ENCODE measurements at places on chromosomes 4 and X.
A peak's percentile ranks its signal among the peaks of the same experiment; 100 is the strongest.

DNA sequence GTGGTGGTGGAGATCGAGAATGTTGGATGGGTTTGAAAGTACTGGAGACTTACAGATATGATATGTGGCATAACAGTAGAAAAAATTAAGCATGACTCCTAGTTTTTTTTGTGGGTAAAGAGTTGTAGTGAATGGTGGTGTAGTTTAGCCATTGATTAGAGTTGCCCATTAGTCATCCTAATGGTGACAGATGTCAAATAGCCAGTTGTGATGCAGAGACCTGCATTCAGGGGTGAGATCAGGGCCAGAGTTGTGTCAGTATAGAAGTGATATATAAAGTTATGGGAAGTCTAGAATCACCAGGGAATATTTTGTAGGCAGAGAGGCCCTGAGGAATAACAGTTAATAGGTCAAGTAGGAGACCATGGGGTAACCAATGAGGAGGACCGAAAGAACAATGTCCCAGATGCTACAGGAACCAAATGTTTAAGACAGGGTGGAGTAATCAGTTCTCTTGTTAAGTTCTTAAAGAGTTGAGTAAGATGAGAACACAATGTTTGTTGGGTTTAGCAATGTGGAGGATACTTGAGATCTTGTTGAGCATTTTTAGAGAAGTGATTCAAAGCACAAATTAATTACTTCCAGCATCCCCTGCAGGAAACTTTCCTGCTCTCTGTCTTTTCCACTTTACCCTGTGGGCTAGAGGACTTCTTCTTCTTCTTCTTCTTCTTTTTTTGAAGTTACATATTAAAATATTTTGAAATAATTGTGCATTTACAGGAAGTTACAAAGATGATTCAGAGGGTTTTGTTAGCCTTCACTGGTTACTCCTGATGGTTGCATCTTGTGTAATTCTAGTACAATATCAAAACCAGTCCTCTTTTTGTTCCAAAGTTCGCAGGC lies 13.3 kb downstream of the SGMS2 start:
- DNase-seq, result no peak

DNA sequence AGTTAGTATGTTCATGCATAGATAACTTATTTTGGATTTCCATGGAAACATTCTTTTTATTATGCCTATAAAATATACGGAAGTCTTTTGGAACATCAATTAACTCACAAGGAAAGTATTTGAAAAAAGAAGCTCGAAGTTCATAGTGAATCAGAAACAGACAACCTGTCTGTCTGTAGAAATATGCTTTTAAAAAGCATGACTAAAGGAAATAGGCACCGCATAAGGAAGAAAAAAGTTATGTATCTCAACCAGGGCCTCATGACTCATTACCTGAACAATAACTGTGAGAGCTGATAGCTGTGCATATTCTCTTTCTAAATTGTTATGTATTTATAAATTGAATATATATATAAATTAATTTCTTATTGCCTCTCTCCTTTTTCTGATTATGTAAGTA lies 324.1 kb downstream of the TLL1 start:
- DNase-seq, result no peak

DNA sequence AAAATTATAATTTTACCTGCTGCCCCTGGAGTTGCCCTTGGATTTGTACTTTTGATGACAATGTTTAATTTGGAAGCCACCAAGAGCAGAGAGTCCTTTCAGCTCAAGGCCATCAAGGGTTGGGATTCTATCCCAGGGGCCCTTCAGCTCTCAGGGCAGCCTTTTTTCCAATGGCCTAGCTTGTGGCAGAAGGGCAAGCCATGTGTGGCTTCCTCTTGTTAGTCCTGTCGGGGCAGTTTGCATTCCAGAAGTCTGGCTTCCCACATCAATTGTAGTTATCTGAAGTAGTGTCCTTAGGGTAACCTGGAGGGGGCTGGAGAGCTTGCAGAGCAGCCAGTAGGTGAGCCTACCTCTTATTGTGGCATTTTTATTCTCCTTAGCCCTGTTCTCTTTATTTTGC lies 569.4 kb downstream of the TRAM1L1 start:
- DNase-seq, result no peak

- DNase-seq, result no peak
These were observed 67.9 kb downstream of the NDST3 start for GRCh38 chr4:118102195-118102594.

- no peak for DNase-seq
These were observed 410.3 kb upstream of the RASGEF1B start for GRCh38 chr4:81881855-81882621.

DNA sequence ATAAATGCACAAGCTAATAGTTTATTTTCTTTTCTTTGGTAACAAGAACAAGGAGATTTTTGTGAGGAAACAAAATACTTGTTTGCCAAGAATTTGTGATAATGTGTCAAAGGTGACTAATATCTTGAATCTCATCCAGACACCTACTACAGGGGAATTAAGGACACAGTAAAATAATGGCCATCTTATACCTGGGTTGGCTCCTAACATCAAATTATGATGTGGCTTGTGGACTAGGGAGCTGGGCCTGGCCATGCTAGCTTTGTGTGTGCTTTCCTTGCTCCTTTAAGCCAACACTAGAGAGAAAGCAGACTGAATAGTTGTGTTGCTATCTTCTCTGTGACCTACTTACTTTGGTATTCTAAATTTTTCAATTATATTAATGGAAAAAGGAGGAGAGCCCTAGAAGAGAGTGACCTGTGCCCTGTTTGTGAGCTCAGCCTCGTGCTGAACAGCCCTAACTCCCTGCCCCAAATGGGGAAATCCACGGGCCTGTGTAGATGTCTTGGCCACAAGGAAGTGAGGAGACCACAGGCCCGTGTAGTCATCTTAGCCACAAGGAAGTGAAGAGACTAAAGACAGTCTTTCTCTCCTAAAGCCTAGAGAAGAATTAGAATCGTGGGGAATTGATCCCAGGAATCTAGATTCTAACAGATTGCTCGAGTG lies 23.3 kb downstream of the ARHGAP24 start:
- peak; percentile 74 for DNase-seq

GRCh38 chr4:127145006-127145540 lies 487.7 kb upstream of the INTU start:
- DNase-seq, result no peak

DNA sequence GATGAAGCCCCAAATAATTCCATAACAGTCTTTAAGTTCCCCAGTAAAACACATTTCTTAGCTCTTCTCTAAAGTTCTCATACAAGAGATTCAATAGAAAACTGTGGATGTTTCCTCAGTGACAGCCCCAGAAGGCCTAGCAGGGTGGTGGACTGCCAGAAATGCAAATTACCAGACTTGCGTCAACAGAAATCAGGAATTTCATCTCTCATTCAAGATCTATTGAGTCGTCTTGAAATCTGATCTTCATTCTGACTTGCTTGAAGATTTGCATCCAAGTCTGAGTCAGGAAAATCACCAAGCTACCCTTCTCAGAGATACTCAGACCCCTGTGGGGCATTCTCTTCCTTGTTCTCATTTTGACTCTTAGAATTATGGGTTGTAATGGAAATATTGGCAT lies 68.9 kb upstream of the NDP start:
- no peak for DNase-seq

- DNase-seq, result peak; percentile 51
These were observed 150.9 kb downstream of the SHROOM3 start for GRCh38 chr4:76585897-76586360.

DNA sequence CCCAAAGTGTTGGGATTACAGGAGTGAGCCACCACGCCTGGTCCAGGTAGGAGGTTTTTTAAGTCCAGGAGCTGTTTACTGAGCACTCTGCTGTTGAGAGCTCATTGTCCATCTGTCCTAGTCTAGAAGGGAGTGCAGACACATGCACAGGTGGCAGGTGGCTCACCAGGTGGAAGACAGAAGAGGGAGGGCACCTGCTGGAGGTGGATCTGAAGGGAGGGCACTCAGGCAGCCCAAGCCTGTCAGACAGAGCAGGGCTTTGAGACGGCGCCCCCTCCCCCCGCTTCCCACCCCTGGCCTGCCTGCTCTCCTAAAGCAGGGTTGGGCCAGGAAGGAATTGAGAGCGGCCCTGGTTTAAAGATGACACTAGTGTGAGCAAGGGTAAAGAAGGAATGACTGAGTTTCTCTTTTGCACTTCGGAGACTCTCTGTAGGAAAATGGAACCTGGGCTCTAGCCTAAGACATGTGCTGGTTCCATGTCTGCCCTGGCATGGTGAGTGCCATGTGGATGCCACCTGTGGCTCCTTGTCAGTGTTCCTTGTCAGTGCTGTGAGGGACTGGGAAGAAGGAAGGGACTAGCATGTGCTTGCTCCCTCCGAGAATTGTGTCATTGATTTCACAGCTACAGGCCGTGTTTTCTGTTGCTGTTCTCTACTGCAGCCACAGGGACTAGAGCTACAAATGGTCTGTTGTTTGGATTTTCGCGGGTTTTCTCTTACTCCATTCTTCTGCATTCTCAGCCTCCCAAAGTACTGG lies 108.6 kb downstream of the TNIP2 start:
- no peak for DNase-seq

DNA sequence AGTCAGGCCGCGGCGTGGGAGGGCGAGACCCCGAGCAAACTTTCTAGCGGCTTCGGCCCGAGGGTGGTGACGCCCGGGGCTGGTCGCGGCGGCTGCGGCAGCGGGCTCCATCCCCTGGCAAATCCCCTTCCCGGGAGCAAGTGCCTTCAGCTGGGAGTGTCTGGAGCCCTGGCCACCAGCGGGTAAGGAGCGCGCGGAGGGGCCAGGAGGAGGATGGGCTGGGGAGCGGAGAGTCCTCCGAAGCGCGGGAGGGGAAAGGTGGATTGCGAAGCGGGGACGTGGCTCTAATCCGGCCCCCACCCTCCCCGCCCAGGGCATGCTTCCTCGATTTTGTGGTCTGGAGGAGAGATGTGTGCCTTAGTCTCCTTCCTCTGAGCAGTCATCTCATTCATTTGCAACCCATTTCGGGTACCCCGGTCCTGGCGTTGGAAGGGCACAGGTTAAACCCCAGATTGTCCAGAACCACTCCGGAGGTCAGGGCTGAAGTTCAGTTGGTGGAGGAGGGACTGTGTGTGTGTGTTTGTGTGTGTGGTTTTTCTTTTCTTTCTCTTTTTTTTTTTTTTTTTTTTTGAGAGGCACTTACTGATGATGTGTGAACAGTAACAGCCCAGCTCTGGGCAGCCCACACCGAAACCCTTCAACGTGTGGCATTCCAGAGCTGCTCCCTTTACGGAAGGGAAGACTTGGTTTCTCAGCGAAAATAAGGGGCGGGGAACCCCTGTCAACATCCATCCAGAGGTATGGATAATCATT lies 516 bp downstream of the SGMS2 start:
- no peak for DNase-seq

GRCh38 chrX:111460607-111461006 lies 48.6 kb upstream of the DCX start:
- no peak for DNase-seq

DNA sequence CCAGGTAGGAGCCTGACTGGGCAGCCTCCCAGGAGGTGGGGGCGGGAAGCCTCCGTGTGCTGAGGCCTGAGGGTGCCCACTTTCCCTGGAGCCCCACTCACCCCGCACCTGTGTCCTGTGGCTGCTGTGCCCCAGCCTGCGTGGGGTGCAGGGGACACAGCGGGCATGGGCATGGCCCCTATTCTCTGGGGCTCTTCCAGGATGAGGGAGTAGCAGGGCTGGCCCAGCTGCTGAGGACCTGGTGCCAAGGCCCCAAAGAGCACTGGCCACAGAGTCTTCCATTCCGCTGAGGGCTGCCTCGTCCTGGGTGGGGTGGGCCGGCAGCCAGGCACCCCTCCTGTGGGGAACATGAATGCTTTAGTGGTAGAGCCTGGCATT lies 51.7 kb upstream of the SORCS2 start:
- DNase-seq, result no peak

DNA sequence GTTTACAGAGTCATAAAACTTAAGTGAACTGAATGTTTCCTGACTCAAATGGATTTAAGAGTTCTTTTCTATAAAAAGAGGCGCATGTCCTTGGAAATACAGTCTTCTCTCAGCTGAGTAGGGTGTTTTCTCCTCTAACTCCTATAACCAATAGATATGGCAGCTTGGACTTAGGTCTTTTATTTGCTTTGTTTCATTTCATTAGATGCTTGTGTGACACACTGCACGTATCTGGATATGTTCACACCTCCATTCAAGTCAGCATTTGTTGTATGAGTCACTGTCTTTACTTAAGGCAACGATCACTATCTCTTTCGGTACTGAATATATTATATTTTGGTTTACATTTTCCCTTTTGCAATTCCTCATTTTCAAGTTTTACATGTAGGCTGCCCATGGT lies 136.6 kb downstream of the ARSF start:
- no peak for DNase-seq

DNA sequence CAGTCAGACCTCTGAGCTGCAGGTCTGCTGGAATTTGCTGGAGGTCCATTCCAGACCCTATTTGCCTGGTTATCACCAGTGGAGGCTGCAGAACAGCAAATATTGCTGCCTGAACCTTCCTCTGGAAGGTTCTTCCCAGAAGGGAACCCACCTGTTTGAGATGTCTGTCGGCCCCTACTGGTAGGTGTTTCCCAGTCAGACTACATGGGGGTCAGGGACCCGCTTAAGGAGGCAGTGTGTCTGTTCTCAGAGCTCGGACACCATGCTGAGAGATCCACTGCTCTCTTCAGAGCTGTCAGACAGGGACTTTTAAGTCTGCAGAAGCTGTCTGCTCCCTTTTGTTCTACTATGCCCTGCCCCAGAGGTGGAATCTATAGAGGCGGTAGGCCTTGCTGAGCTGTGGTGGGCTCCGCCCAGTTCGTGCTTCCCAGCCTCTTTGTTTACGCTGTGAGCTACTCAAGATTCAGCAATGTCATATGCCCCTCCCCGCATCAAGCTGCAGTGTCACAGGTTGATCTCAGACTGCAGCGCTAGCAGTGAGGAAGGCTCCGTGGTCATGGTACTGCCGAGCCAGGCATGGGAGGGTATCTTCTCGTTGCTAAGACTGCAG lies 44.1 kb upstream of the KDR start:
- DNase-seq, result no peak

GRCh38 chrX:54248309-54248708 lies 65.3 kb upstream of the FAM120C start:
- DNase-seq, result no peak

GRCh38 chr4:26786916-26787315 lies 73.7 kb upstream of the STIM2 start:
- DNase-seq, result no peak

Data from stimulated activated naive B cell treated with anti-CD40 and anti-IgM and Interleukin-4, amounts not matched to agents 10 μg/mL and 1 μg/mL and 100 μg/mL, for 72 hours (primary cell).